Natural killer cell treated with Interleukin-12 subunit alpha and Interleukin-12 subunit beta and Interleukin-15 and Interleukin-18, amount 100 ng/mL, for 72 hours (primary cell): ENCODE measurements at places on chromosomes 7 and 10. TPM values are rescaled to one million over a fixed set of nuclear protein-coding genes. Genes with fewer than 3 reads are reported as not detected.
A peak's percentile ranks its signal among the peaks of the same experiment; 100 is the strongest.

- DNase-seq: no peak
- H3K36me3 ChIP-seq: no peaks in the 10 kb centered on the region
- no peak overlapping the region for H3K27ac ChIP-seq
- H3K27me3 ChIP-seq: peaks cover 4% of the 10 kb centered on the region
Observed at GRCh38 chr10:132983252-132984007, 41.1 kb upstream of the CFAP46 start.

- H3K4me1 ChIP-seq: peaks cover 54% of the 10 kb centered on the region
- DNase-seq: no peak
- no peaks in the 10 kb centered on the region for H3K27me3 ChIP-seq
- no peak overlapping the region for H3K4me3 ChIP-seq
Observed at GRCh38 chr7:127745445-127745844, 93.5 kb downstream of the SND1 start.

DNA sequence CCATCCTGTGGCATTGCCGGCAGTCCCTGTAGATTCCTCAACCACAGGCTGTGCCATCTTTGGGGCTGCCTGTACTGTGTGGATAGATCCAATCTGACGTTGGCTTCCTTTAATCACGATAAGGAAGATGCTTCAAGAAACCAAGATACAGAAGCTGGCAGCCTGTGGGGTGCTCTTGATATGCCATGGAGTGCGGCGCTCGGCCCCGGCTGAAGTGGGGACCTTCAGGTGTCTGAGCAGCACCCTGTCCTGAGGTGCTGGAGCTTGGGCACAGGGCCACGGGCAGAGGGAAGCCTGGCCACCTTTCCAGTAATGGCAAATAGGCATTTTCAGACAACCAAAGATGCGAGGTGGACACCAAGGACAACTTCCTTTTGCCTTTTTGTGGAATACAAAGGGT lies 139.5 kb downstream of the ACTR3B start:
- H3K27me3 ChIP-seq: peaks cover 7% of the 10 kb centered on the region
- no peak overlapping the region for H3K4me3 ChIP-seq
- no peak for DNase-seq
- H3K27ac ChIP-seq: no peak overlapping the region

GRCh38 chr10:13831711-13832141 lies 245.0 kb downstream of the PRPF18 start:
- H3K27me3 ChIP-seq: peaks cover 14% of the 10 kb centered on the region
- DNase-seq: no peak
- no peaks in the 10 kb centered on the region for H3K4me1 ChIP-seq
- no peaks in the 10 kb centered on the region for H3K36me3 ChIP-seq
- H3K4me3 ChIP-seq: no peak overlapping the region
- H3K27ac ChIP-seq: no peak overlapping the region

DNA sequence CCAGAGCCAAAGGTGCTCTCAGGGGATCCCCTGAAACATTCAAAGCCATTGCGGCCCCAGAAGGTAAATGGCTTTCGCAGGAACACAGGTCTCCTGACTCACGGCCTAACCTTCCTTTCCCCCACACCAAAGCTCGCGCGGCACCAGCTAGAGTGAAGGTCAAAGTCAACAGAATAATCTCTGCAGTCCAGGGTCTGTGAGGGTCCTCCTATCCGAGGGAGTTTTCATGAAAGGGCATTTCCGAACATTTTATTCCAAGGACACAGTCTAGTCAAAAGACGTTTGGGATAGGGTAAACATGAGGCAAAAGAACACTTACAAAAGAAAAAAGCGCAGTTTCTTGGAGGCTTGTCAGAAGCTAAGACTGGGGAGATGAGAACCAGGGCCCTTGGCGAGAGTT lies 559 bp upstream of the STEAP2 start:
- no peaks in the 10 kb centered on the region for H3K36me3 ChIP-seq
- H3K27ac ChIP-seq: no peak overlapping the region
- H3K4me3 ChIP-seq: peak overlapping the region; percentile 60
- H3K4me1 ChIP-seq: no peaks in the 10 kb centered on the region
- no peak for DNase-seq

GRCh38 chr10:103199488-103199887 lies 6.4 kb upstream of the NT5C2 start:
- H3K4me1 ChIP-seq: peaks cover 13% of the 10 kb centered on the region
- H3K4me3 ChIP-seq: no peak overlapping the region
- H3K27ac ChIP-seq: no peak overlapping the region
- no peaks in the 10 kb centered on the region for H3K36me3 ChIP-seq
- H3K27me3 ChIP-seq: peaks cover 2% of the 10 kb centered on the region

- H3K27ac ChIP-seq: no peak overlapping the region
- no peak for DNase-seq
- no peaks in the 10 kb centered on the region for H3K36me3 ChIP-seq
- H3K27me3 ChIP-seq: no peaks in the 10 kb centered on the region
- H3K4me3 ChIP-seq: no peak overlapping the region
Observed at GRCh38 chr7:107122486-107122911, 46.3 kb upstream of the HBP1 start.

GRCh38 chr7:95780665-95781064 lies 8.3 kb downstream of the DYNC1I1 start:
- no peak overlapping the region for H3K4me3 ChIP-seq
- no peak overlapping the region for H3K27ac ChIP-seq
- no peaks in the 10 kb centered on the region for H3K4me1 ChIP-seq
- peaks cover 7% of the 10 kb centered on the region for H3K27me3 ChIP-seq
- DNase-seq: no peak

- no peak overlapping the region for H3K4me3 ChIP-seq
- H3K27me3 ChIP-seq: peaks cover 26% of the 10 kb centered on the region
- H3K36me3 ChIP-seq: no peaks in the 10 kb centered on the region
- H3K27ac ChIP-seq: no peak overlapping the region
- no peaks in the 10 kb centered on the region for H3K4me1 ChIP-seq
Observed at GRCh38 chr10:127556916-127557315, 7.8 kb downstream of the NPS start.

- H3K4me1 ChIP-seq: no peaks in the 10 kb centered on the region
- H3K27me3 ChIP-seq: no peaks in the 10 kb centered on the region
- no peak overlapping the region for H3K4me3 ChIP-seq
Observed at GRCh38 chr7:117970801-117971200, 97.6 kb upstream of the CTTNBP2 start.

DNA sequence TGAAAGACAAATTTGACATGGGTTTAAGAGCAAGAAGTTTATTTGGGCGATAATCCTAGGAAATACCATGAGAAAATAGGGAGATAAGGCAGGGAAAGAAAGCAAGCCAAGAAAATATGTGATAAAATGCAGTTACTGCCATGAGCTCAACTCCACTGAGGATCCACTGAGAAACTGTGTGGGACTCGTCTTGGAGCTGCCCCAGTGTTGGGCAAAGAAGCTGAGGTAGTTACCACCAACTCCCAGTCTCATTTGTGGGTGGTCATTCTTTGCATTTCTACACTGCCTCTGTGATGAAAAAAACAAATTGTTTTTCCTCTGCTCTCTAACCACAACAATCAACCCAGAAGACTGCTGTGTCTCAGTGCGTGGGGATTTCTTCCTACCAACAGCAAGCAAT lies 498.2 kb downstream of the PLXDC2 start:
- H3K4me3 ChIP-seq: no peak overlapping the region
- peaks cover 5% of the 10 kb centered on the region for H3K4me1 ChIP-seq
- no peaks in the 10 kb centered on the region for H3K27me3 ChIP-seq
- peaks cover 11% of the 10 kb centered on the region for H3K36me3 ChIP-seq
- DNase-seq: no peak

DNA sequence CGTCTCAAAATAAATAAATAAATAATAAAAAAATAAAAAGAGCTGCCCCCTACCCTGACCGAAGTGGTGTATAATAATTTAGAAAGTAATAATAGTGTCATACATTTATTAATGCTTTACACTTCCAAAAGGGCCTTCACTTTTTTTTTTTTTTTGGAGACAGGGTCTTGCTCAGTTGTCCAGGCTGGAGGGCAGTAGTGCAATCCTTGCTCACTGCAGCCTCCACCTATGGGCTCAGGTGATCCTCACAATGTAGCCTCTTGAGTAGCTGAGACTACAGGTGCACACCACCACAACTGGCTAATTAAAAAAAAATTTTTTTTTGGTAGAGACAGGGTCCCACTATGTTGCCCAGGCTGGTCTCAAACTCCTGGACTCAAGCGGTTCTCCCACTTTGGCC lies 1.4 kb downstream of the FAM149B1 start:
- H3K27ac ChIP-seq: no peak overlapping the region
- peaks cover 17% of the 10 kb centered on the region for H3K36me3 ChIP-seq
- H3K27me3 ChIP-seq: no peaks in the 10 kb centered on the region
- peaks cover 31% of the 10 kb centered on the region for H3K4me1 ChIP-seq

DNA sequence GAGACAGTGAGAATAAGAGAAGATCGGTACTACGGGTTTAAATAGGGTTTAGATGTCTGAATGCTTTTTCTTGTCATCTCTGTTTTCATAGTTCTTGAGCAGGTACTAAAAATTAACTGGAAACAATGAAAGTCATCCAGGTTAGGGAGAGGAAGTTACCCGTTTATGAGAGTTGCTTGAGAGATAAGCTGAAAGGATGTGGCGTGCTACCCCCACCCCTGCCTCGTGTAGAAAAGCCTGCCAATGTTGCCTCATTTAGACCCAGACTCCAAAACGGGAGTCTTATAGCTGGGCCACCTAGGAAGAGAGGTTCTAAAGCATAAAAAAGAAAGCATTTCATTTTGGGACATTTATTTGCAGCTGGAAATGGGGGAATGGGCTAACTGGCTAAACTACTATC lies 10.2 kb downstream of the AKR1C4 start:
- H3K27ac ChIP-seq: no peak overlapping the region
- H3K27me3 ChIP-seq: no peaks in the 10 kb centered on the region
- no peaks in the 10 kb centered on the region for H3K4me1 ChIP-seq
- no peak for DNase-seq
- peaks cover 26% of the 10 kb centered on the region for H3K36me3 ChIP-seq

- no peak overlapping the region for H3K27ac ChIP-seq
- H3K27me3 ChIP-seq: no peaks in the 10 kb centered on the region
- no peaks in the 10 kb centered on the region for H3K36me3 ChIP-seq
- H3K4me1 ChIP-seq: peaks cover 9% of the 10 kb centered on the region
- H3K4me3 ChIP-seq: no peak overlapping the region
Observed at GRCh38 chr7:8146106-8146787, 115.7 kb downstream of the ICA1 start.

GRCh38 chr7:45151967-45152366 lies 5.6 kb upstream of the RAMP3 start:
- no peak overlapping the region for H3K4me3 ChIP-seq
- H3K4me1 ChIP-seq: no peaks in the 10 kb centered on the region
- H3K27ac ChIP-seq: no peak overlapping the region

Gene ADCY1
- total RNA-seq: 1.4 TPM

Gene THSD7A
- total RNA-seq: 0.75 TPM

Gene FXYD4
- total RNA-seq: not detected

Gene CCNJ
- total RNA-seq: 14.2 TPM

Gene ZNF488
- total RNA-seq: not detected

Gene ANKRD30A
- not detected for total RNA-seq

Gene LRRTM3
- not detected for total RNA-seq
